Renal cortex interstitium (tissue), 15 donors: ENCODE measurements at places on chromosomes 4 and X.

- no peak for DNase-seq
Measured at GRCh38 chr4:173507471-173508385, 22.3 kb downstream of the HAND2 start.

- no peak for DNase-seq
Measured at GRCh38 chr4:89026542-89026941, 30.4 kb downstream of the FAM13A start.

- no peak for DNase-seq
Measured at GRCh38 chrX:41670112-41670511, 18.7 kb upstream of the GPR34 start.

GRCh38 chrX:126551306-126551705 lies 1.3 kb downstream of the DCAF12L1 start:
- no peak for DNase-seq

DNA sequence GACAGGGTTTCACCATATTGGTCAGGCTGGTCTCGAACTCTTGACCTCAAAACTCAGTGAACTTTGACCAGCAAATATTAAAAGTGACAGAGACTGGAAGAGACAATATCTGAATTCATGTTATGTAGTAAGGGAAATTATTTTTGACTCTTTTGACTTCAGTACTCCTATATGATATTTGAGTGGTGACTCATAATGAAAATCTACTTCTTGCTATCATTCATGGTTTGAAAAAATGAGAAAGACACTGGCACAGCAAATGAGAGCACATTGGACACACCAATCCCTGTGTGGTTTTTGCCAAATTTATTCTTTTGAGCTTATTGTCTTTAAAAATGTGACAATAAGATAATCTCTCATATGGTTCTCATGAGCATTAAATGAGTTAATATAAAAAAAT lies 109.4 kb downstream of the GPM6A start:
- no peak for DNase-seq

DNA sequence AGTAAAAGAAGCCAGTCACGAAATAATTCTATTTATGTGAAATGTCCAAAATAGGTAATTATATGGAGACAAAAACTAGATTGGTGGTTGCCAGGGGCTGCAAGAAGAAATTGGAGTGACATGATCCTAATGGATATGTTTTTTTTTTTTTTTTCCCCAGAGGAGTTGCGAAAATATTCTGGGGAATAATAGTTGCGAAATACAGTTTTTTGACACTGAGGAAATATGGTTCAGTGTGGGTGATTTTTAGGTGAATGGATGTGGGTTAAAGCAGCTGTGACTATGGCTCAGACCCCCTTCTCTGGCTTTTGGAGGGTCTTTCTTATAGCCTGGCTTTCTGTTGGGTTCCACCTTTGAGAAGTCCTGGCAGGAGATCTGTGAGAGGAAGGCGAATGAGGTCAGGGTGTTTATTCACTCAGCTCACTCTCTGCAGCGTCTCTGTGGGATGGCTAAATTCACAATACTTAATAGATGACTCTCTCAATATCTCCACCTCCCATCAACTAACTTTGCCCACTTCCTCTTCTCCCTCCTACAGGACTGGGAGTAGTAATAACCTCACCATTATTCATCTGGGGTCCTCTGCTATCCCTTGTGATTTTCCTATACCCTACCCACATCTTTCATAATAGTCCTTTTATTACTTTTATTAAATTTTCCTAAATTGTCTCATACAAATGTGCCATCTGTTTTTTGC lies 15.3 kb upstream of the RAB9B start:
- no peak for DNase-seq

- no peak for DNase-seq
Measured at GRCh38 chr4:16503421-16504100, 277.3 kb upstream of the TAPT1 start.

DNA sequence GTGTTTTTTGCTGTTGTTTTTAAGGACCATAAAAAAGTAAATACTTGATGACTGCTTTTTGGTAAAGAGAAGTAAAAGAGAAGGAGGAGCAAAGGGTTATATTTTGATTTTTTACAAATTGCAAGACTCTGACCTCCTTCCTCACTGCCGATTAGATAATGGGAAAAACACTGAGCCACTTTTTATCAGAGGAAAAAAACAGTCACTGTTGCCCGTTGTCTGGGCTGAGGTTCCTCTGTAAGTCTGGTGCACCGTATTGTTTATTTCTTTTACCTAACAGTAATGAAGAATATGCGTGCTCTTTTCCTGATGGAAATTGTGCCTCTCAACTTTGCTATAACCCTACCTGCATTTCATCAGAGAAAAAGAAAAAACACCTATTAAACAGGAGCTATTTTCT lies 178.7 kb upstream of the EMCN start:
- no peak for DNase-seq

- DNase-seq, result no peak
Measured at GRCh38 chr4:156754832-156755570, 216.6 kb downstream of the PDGFC start.

- no peak for DNase-seq
Measured at GRCh38 chr4:165737309-165737972, 135.6 kb upstream of the TLL1 start.

DNA sequence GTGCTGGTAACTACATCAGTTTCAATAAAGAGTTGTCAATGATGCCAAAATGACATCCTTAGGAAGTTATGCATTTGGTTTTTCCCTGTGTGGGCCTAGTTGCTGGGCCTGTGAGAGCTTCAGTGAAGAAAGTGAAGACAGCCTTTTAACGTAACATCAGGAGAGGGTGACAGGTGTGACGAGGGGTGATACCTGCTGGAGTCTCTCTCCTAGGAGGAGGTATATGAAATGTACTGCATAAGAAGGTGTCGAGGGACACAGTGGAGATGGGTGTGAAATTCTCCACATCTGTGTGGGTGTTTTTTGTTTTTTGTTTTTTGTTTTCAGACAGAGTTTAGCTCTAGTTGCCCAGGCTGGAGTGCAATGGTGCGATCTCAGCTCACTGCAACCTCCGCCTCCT lies 49.2 kb downstream of the EVC start:
- DNase-seq, result no peak

DNA sequence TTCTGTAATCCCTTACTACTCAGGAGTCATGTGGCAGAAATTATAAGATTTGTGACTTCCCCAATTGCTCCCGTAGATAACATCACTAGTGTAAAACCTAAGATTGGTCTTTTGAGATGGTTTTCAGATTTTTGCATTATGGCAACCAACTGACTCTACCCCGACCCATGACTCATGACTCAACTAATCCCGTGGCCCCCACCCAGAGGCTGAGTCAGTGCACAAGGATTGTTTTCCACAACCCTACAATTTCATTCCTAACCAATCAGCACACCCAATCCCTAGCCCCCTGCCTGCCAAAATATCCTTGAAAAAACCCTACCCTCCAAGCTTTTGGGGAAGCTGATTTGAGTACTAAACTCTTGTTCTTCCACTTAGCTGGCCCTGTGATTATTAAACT lies 109.4 kb upstream of the FAM9C start:
- DNase-seq, result no peak

- DNase-seq, result no peak
Measured at GRCh38 chr4:171118091-171118490, 695.1 kb upstream of the GALNTL6 start.

DNA sequence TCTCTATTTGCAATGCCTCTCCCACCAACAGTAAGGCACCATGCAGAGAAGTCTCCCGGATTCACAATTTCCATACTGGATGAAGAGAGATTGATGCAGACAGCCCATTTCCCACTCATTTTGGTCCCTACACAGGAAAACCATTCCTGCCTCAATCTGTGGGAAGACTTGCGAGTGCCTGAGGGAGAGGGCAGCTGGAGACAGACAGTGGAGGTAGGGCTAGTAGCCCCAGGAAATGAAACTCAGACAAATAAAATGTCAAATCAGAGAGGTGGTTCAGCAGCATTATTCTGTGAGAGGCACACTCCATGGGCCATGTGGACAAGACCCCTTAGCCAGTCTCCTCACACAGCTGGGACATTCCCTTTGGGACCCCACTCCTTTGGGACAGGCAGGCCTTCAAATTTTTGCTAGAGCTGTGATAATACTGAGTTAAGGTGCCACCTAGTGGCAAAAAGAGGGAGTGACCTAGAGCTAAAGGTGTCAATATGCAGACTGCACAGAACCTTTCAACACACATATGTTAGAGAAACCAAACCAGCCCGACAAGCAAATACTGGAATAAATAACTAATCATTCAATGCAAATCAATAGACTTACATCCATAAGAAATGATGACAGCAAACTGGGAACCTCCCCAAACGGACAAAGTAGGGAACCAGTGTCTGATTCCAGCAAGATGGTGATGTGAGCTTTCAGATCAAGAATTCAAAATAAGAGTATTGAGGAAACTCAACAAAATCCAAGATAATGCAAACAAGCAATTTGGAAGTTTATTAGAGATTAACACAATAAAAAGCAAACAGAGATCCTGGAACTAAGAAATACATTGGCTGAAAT lies 1865.3 kb upstream of the AGA start:
- peak; percentile 1 for DNase-seq

- DNase-seq, result no peak
Measured at GRCh38 chrX:1453395-1453783, 680 bp upstream of the ASMTL start.

GRCh38 chr4:150117094-150117493 lies 38.8 kb downstream of the DCLK2 start:
- no peak for DNase-seq

DNA sequence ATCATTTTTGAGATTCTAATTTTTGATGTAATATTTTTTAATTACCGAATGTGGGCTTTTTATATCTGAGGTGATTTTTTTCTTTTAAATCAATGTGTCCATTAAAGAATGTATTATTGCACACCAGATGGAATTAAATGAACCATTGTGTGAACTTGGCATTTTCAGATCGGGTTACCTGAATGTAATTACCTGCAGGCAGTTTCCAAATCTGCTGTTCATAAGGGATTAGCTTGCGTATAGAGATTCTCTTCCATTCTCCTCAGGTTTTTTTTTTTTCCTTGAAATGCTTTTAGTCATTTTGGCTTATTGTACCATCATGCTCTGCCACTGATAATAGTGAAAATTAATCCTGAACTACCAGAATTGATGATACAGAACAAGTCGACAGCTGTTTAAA lies 511.5 kb upstream of the ATOH1 start:
- no peak for DNase-seq

DNA sequence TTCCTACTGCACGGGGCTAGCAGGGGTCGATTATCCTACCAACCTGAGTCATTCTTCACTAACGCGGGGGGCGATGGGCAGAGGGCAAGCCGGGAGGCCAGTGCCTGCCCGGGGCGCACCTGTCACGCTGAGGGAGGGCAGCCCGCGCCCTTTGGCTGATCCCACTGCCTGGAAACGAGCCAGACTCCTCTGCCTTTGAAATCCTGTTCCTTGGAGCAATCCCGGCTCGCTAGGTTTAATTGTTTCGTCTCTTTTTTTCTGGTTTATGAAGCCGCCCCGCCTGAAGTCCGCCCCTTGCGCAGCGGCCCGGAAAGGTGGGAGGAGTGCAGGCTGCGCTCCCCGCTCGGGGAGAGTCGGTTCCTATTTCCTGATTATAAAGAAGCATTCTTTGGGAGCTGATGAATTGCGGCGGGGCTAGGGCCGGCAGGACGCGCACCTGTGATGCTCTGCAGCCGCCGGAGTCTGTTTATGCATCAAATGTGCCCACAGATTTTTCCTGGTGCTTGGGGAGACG lies 484.2 kb downstream of the BCOR start:
- DNase-seq, result peak; percentile 59

GRCh38 chrX:154354516-154354915 lies 19.9 kb downstream of the FLNA start:
- DNase-seq, result no peak

- no peak for DNase-seq
Measured at GRCh38 chr4:108270466-108271450, 102.0 kb upstream of the LEF1 start.

DNA sequence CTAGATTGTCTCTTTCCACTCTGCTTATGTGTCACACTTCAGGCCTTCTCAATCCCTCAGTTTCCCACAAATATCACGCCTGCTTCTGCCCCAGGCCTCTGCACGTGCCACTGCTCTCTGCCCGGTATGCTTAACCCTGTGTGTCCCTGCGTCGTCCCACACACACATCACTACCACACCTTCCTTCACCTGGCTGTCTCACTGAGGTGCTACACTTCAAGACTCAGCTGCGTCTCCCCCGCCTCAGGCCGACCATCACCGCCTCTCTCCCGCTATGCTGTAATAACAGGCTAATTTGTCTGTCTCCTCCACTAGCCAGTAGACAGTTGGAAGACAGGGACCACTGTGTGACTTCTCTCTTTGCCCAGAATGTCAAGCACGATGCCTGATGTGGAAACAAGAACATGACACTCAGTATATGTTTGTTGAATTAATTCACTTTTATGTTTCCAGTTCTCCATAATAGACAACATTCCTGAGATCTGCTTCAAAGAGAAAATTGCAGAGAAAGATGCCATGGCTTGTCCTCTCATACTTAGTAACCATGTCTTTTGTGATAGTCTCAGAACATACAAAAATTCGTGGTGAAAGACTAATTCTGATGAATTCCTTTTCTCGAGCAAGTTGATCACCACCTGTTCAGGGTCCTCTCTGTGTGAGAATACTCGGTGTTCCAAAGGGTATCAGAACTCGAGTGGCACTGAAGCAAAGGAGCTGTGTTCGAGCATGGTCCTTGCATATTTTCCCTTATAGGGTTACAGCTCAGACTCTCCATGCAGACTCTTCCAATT lies 54.2 kb downstream of the AFAP1 start:
- DNase-seq, result no peak
